ENCODE measurements at places on chromosomes 5 and 9.

- DNase-seq, result peak; percentile 53
Observed at GRCh38 chr5:14908172-14908571, 36.6 kb upstream of the ANKH start.

GRCh38 chr5:16538006-16538405 is 72.4 kb upstream of the ZNF622 start:
- DNase-seq, result no peak

GRCh38 chr9:124660341-124660801 is 110.7 kb downstream of the NR6A1 start:
- peak; percentile 82 for DNase-seq

- DNase-seq, result no peak
Observed at GRCh38 chr5:28104080-28104479, 1065.7 kb upstream of the CDH9 start.

DNA sequence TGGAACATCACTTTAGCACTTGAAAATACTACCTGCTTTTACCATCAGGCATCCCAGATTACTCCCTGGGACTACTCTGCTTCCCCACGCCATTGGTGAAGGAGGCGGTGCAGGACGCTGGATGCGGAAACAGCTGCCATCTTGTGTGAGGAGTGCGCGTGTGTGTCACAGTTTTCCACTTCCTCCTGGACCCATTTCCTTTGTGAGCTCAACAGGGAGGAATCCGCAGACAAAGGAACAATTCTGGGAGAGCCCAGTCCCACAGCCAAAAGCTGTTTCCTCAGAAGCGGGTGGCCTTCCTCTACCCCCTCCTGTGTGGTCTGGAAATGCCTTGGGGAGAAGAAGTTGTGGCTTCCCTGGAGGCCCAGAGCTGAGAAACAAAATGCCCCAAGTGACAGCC is 16.8 kb downstream of the AFAP1L1 start:
- no peak for DNase-seq

- DNase-seq, result no peak
Observed at GRCh38 chr5:143021595-143021994, 251.4 kb downstream of the ARHGAP26 start.

DNA sequence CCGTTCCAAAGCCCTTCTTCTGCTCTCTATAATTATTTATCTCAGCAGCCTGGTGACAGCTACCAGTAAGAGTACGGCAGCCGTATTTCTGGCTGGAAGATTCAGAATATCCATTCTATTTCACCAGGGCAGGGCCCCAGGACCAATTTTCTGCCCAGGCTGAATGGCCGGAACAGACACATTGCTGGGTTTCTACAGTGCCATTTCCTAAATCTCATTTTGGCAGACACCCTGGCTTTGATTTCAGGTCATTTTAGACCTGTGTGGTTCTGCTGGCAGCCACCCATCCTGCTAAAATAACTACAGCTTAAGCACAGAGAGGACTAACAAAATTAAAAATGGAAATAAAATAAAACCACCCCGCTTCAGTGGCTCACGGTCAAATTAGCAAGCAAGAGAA is 95.0 kb downstream of the CRB2 start:
- no peak for DNase-seq

- no peak for DNase-seq
Observed at GRCh38 chr9:82491604-82492003, 503.0 kb downstream of the SPATA31D1 start.

GRCh38 chr5:31476738-31477141 is 55.2 kb downstream of the DROSHA start:
- DNase-seq, result no peak

DNA sequence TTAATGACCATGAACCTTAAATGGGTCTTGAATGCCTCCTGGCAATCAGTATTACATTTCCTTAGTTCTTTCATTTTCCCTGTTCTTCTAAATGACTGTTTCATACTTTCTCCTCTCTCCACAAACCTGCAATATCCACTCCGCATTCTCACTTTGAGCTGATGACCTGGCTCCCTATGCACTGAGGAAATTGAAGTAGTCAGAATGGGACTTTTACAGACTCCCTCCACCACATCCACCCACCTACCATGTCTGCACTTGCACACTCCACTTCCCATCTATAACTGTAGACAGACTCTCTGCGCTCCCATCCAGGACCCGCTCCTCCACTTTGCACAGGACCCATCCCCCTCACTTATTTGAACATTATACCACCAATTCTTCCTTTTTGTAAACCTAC is 36.2 kb upstream of the GZMA start:
- DNase-seq, result no peak

Data from LHCN-M2 (cell line).